ENCODE measurements at places on chromosomes 3 and 15.

DNA sequence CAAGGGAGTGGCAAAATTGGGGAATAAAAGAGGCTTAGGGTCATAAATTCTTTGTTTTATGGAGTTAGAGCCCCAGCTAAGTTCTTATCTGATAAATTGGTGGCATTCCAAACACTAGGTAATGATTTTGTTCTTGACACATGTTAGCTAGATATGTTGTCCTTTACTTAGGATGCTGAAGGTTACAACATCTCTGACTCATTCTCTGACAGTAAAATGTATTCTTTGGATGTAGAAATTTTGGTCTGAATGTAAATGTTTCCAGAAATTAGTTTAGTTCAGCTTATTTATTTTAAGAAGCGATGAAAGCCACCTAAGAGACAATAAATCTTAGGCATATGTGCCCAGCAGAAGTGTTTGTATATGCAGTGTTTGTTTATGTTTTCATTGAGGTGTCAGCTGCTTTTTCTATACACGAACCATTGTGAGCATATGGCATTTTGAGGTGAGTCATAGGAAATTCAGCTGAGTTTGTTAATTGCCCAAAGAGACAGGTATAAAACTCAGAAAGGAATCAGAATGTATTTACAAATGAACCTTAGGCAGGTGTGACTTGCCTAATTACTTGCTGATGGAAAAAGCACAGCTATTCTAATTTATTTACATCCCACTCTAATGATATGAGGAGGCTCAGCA, 247.7 kb downstream of the AGBL1 start:
- no peak for DNase-seq

DNA sequence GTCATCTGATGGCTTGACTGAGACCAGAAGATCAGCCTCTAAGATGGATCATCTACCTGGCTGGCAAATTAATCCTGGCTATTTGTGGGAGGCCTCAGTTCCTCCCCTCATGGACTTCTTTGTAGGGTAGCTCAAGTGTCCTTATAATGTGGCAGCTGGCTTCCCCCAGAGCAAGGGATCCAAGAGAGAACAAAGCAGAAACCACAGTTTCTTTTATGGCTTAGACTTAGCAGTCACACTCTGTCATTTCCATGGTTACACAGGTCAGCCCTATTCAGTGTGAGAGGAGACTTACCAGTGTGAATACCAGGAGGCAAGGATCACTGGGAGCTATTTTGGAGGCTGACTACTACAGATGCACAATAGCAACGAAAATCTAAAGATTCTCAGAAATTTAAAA, 15.3 kb upstream of the ARL14 start:
- no peak for DNase-seq

- no peak for DNase-seq
Measured at GRCh38 chr3:127675651-127676391, 3.1 kb downstream of the ABTB1 start.

- no peak for DNase-seq
Measured at GRCh38 chr15:33852094-33852493, 116.2 kb upstream of the CHRM5 start.
